ENCODE measurements at places on chromosomes 3 and 15.

DNA sequence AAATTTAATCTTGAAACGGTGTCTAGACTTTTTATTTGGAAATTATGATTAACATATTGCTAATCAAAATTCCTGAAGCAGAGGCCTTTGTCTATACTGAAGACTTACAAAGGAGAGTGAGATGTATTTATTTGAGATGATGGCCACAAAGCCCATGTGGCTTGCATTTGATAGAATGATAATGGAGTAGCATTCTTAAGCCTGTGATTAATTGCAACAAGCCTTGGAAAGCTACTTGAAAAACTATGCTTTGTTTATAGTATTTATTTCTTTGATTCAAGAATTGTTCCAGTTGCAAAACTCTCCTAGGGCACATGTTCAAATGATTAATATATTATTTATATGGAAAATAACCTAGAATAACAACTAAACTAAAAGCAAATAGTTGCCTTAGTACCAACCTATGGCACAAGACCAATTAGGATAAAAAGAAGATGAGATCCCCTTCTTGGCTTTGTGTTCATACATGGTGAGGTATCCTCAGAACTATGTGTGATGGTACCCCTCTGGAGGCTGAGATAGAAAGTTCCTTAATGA is 244.1 kb upstream of the TBL1XR1 start:
- DNase-seq, result no peak

- DNase-seq, result no peak
These were observed 6.3 kb downstream of the CAV3 start for GRCh38 chr3:8739757-8740504.

DNA sequence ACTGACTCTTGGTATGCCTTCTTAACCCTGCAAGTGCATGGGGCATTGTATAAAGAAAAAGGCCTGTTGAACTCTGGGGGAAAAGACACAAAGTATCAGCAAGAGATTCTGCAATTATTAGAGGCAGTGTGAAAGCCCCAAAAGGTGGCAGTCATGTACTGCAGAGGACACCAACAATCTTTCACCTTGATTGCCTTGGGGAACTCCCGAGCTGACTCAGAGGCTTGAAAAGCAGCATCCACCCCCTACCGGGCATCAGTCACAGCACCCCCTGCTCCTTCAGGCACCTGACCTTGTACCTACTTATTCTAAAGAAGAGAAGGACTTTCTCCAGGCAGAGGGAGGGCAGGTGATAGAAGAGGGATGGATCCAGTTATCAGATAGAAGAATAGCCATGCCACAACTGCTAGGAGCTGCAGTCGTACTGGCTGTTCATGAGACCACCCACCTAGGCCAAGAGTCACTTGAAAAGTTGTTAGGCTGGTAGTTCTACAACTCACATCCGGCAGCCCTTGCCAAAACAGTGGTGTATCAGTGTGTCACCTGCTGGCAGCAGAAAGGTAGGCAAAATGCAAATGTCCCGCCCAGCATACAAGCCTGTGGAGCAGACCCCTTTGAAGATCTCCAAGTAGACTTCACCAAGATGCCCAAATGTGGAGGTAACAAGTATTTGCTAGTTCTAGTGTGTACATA is 241.6 kb upstream of the CNTN6 start:
- DNase-seq, result no peak

- no peak for DNase-seq
These were observed 14.2 kb upstream of the SUCNR1 start for GRCh38 chr3:151859233-151859673.

- peak; percentile 18 for DNase-seq
These were observed 727 bp upstream of the TM2D3 start for GRCh38 chr15:101652786-101653430.

DNA sequence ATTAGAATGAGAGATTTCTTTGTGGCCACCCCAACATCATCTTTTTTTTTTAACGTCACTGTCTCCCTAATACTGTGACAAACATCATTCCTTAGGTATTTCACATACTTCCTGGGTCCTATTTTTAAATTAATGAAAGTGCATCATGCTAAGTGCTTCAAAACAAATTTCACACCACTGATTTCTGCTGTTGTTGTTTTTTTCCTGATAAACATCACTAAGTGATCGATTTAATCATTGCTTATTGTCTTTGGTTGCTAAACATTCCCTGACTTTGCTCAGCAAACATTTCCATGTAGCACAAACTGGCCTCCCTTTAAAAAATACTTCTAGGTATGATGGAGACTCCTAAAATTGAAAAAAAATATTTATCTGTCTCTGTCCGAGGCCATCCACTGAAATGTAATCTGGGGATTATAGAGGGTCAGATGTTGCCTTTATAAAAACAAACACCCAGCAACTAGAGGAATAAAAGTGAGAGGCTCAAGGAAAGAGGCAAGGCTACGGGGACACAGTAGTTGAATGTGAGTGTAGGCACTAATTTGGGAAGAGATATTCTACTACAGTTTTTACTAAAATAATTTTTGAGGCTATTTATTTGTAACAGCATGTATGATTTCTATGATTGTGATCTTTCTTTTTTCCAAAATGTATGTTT is 20.5 kb upstream of the LMOD3 start:
- no peak for DNase-seq

GRCh38 chr3:16079519-16079918 is 95.0 kb upstream of the GALNT15 start:
- no peak for DNase-seq

DNA sequence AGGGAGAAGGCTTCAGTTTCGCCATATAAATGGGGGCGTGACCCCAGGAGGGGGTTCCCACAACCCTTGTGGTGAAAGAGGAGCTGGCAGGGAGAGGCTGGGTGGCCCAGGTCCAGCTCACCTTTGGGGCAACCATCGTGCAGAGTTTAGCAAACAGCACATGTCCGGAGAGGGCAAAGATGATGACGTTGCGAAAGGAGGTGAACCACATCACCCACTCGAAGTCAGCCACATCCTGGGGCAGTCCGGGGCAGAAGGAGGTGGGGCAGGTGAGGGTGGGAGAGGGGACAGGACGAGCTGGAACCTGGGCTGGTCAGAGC is 3.7 kb downstream of the HHATL start:
- no peak for DNase-seq

- no peak for DNase-seq
These were observed 8.6 kb downstream of the SCN5A start for GRCh38 chr3:38640661-38641452.

GRCh38 chr3:3145831-3146230 is 19.1 kb downstream of the TRNT1 start:
- no peak for DNase-seq

- peak; percentile 69 for DNase-seq
These were observed at the start of gene ALS2CL for GRCh38 chr3:46693038-46693891. TSS of gene ALS2CL (minus strand) at chr3:46693679. CDS start at chr3:46689440, 4,239 bp downstream.

DNA sequence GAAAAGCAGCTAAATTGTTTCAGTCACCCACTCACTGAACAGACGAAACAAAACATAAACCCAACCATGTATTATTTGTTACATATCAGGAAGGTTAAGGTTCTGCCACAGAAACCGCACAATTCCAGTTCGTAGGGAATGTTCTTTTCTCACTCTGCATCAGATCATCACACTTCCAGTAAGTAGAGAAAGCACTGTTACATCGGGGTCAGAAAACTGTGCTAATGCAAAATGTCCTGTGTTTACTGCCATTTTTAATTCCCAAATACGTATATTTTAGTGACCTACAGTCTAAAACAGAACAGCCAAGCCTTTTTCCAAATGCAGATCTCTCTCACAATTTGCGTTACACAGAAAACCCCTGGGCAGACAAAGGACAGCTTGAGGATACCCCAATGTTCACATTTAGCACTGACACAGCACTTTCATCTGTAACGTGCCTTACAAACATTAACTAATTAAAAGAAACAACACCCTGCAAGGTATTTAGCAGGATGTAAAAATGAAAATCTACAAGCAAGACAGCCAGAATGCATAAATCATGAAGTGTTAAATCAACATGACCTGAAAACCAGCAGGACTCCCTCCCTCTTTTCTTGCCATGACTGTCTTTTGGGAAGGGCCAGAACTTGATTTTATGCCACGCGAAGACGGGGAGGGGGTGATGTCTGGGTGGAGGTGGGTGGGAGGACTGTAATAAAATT is 34.8 kb upstream of the SKIL start:
- DNase-seq, result no peak

DNA sequence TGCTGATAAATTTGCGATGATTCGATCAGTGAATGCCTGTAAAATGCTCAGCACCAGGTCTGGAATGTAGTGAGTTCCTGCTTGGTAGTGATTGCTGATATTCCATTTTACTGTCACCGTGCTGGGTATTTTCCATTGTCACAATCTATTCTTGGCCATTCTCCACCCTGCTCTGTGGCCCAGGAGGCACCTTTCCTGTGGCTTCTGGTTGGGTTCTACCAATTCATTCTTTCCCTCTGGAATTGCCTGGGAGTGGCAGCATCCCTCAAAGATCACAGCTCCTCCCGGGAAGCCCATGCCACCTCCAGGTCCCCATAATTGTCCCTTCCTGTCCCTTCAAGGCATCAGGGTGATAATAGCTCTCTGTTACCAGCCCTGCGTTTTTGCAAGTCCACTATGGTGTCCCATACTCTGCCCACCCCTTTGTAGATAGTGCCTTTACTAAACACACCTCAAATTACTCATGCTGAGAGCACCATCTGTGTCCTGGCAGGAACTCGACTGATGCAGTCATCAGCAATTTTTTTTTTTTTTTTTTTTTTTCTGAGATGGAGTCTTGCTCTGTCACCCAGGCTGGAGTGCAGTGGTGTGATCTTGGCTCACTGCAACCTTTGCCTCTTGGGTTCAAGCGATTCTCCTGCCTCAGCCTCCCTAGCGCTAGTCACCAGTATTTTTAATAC is 177.8 kb upstream of the PROK2 start:
- DNase-seq, result no peak

DNA sequence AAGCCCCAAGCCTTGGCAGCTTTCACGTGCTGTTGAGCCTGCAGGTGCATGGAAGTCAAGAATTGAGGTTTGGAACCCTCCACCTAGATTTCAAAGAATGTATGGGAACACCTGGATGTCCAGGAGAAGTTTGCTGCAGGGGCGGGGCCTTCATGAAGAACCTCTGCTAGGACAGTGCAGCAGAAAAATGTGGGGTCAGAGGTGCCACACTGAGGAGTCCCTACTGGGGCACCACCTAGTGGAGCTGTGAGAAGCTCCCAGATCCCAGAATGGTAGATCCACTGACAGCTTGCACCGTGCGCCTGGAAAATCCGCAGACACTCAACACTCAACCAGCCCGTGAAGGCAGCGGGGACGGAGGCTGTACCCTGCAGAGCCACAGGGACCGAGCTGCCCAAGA is 201.6 kb downstream of the OCA2 start:
- no peak for DNase-seq

DNA sequence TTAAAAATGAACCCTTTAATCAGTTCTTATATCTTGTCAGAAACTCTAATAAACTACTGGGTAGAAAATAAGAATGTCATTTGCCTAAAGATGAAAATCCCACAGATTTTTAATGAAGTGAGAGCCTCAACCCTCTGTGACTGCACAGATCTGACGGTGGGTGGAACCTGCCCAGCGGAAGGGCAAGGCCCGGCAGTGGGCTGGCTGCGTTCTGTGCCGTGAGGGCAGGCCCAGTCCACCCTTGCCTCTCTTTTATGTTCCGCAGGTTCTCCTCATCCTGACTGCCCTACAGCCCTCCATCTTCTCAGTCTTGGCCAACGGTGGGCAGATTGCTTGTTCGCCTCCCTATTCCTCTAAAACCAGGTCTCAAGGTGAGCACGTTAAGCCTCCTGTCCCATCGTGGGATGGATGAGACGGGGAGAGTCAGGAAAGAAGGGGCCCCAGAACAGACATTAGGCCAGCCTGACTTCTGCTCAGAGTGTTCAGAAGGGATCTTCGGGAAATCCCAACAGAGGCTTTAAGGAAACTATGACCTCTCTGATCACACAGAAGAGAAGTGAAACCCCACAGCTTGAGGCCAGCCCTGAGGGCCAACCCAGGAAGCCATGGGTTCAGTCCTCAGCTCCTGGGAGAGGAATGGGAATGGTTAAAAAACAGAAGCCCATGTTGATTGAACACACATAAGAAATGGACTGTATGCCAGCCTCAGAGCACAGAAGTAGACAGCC is 16.0 kb downstream of the SLC51A start:
- no peak for DNase-seq

GRCh38 chr15:52727815-52728214 is 48.6 kb upstream of the ATOSA start:
- DNase-seq, result no peak

GRCh38 chr3:141051443-141052200 is 475 bp downstream of the SPSB4 start:
- no peak for DNase-seq

DNA sequence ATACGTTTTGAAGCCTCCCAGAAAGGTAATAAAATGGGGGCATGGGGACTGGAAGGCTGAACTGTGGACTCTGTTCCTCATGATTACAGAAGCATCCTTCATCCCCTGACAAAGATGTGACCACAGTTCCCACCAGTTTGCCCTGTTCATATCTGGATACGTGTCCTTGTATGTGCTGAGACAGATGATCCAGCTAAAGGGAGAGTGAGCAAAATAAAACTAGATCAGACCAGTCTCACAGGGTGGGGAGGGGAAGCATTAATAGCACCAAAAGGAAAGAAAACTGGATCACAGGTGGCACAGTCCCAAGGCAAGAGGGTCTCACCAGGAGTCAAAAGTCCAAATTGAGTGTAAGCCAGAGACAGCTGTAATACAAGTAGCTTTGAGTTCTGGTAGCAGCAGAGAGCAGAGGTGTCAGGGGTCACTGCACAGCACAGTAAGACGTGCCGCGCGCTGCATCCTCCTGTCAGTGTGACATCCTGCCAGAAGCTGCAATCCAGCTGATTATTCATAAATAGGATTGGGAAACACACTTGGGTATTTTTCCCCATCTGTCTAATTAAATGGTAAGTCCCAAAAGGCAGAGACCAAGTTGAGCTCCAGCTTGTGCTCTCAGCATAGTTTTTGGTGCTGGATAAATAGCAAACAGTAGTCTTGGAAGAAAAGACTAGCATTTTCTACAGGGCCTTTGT is 560.0 kb upstream of the CFAP20DC start:
- no peak for DNase-seq
